Fibroblast of the aortic adventitia (primary cell): ENCODE measurements at places on chromosomes 3 and 15. TPM values are rescaled to one million over a fixed set of nuclear protein-coding genes. Genes with fewer than 3 reads are reported as not detected.

RAD51 gene
- 2.9 and 12.1 TPM in 2 replicates for total RNA-seq

NR2E3 gene
- total RNA-seq = 0.33 and 0.63 TPM in 2 replicates

TRIM42 gene
- not detected in 2 replicates for total RNA-seq

MME gene
- total RNA-seq = 50.4 and 101 TPM in 2 replicates

PRR20G gene
- not detected in 2 replicates for total RNA-seq

SLCO3A1 gene
- total RNA-seq = 8.9 and 11.1 TPM in 2 replicates

PLXND1 gene
- 31.4 and 76.3 TPM in 2 replicates for total RNA-seq

GRIP2 gene
- 0.90 TPM in 2 replicates for total RNA-seq

LRRC31 gene
- total RNA-seq = not detected in 2 replicates

ZNF501 gene
- total RNA-seq = 7.6 and 13.1 TPM in 2 replicates

GOLGA8H gene
- total RNA-seq = 0.63 TPM in 1 of 2 replicates, not detected in the other

RYR3 gene
- total RNA-seq = under 0.01 TPM in 1 of 2 replicates, not detected in the other

SRGAP3 gene
- total RNA-seq = 4.6 and 6.1 TPM in 2 replicates

CFAP91 gene
- total RNA-seq = 0.81 and 0.98 TPM in 2 replicates

RARB gene
- total RNA-seq = 3.1 and 4.2 TPM in 2 replicates

RTP1 gene
- total RNA-seq = not detected in 2 replicates

LRRN1 gene
- 1.7 TPM in 1 of 2 replicates, not detected in the other for total RNA-seq

TP63 gene
- 0.18 TPM in 1 of 2 replicates, not detected in the other for total RNA-seq

KLF15 gene
- total RNA-seq = 1.5 and 3.2 TPM in 2 replicates

PLCL2 gene
- total RNA-seq = 11.6 and 22.7 TPM in 2 replicates

WDR49 gene
- total RNA-seq = under 0.01 and 0.08 TPM in 2 replicates

ABI3BP gene
- total RNA-seq = 83.2 and 108 TPM in 2 replicates

CLDN18 gene
- not detected in 2 replicates for total RNA-seq

SLC22A14 gene
- total RNA-seq = not detected in 2 replicates

GATA2 gene
- total RNA-seq = 5.5 and 9.3 TPM in 2 replicates

CLDN16 gene
- 0.09 TPM in 1 of 2 replicates, not detected in the other for total RNA-seq

SLC12A6 gene
- total RNA-seq = 29.4 and 47.3 TPM in 2 replicates

RPS27L gene
- total RNA-seq = 92.0 and 193 TPM in 2 replicates

ERC2 gene
- total RNA-seq = 0.09 TPM in 1 of 2 replicates, not detected in the other

CEMIP gene
- 225 and 249 TPM in 2 replicates for total RNA-seq

PCOLCE2 gene
- 31.6 and 98.4 TPM in 2 replicates for total RNA-seq

LEKR1 gene
- 0.81 and 2.8 TPM in 2 replicates for total RNA-seq

TEX55 gene
- not detected in 2 replicates for total RNA-seq

CHCHD6 gene
- 10.8 and 13.4 TPM in 2 replicates for total RNA-seq

THRB gene
- total RNA-seq = 4.7 and 8.7 TPM in 2 replicates

MRPS22 gene
- 75.8 and 92.1 TPM in 2 replicates for total RNA-seq

FAM219B gene
- 22.7 and 35.9 TPM in 2 replicates for total RNA-seq
